Bronchial epithelial cell (primary cell): ENCODE measurements at places on chromosomes 5 and 9.
A peak's percentile ranks its signal among the peaks of the same experiment; 100 is the strongest.

DNA sequence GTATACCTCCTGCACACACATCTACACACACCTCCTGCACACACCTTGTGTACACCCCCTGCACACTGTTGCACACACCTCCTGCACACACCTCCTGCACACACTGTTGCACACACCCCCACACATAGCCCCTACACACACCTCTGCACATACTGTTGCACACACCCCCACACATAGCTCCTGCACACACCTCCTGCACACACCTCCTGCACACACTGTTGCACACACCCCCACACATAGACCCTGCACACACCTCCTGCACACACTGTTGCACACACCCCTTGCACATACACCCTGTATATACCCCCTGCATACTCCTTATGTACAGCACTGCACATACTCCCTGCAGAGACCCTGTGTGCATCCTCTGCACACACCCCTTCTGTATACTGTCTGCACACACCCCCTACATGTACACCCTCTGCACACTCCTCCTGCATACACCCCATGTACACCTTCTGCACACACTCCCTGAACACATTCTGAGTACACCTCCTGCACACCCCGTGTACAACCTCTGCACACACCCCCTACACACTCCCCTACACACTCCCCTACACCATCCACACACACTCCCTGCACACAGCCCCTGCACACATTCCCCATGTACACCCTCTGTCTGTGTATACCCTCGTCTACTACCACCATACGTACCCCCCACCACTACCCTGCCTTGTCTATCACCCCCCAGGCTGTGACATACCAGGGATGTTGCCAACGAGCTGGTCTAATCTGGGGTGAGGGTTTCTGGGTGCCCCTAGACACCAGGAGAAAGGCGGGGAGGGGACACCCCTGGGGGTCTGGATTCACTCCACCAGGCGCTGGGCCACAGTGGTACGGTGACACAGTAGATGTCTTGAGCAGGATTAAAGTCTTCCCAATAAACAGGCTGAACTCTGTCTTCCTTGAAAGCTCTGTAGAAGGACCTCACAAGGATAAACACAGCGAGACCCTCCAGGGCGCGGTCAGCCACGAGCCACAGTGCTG lies 1.1 kb upstream of the CEP72 start:
- DNase-seq = no peak

- peak; percentile 87 for DNase-seq
Observed at GRCh38 chr5:3310541-3311261, 284.9 kb upstream of the IRX1 start.

GRCh38 chr5:143316844-143317631 lies 86.4 kb downstream of the NR3C1 start:
- no peak for DNase-seq

DNA sequence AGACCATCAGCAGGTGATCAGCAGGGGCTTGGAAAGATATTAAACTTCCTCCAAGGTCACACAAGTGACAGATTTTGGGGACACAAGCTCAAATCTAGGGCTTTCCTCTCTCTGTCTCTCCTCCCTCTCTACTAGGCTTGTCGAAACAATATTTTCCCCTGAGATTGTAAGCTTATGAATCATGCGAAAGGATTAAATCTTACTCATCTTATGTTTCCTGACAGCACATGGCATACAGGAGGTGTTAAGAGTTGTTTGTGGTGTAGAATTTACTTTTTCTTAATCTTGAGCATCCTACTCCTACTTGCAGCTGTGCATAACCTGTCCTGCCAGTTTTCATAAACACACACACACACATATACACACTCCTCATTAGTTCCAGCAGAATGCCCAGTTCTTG lies 186.3 kb downstream of the MARCHF11 start:
- peak; percentile 98 for DNase-seq

GRCh38 chr9:114782586-114782985 lies 23.3 kb downstream of the TNFSF15 start:
- DNase-seq = no peak

- DNase-seq = no peak
Observed at GRCh38 chr5:13211064-13211463, 733.4 kb downstream of the DNAH5 start.

DNA sequence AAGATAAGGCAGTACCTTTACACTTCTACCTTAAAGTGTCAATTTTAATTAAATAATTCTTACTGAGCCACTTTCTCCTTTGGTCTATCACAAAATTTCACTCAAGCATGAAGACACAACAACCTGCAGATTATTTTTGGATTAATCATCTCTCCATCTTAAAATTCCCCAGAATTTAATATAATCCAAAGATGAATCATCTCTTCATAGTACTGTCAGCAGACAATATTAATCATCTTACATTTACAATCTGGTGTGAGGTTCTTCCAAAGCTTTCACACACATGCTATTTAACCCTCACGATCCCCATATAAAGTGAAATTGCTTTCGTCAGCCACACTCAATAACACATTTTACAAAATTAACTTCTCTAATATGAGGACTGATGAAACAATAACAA lies 43.0 kb downstream of the LHFPL2 start:
- DNase-seq = peak; percentile 76

DNA sequence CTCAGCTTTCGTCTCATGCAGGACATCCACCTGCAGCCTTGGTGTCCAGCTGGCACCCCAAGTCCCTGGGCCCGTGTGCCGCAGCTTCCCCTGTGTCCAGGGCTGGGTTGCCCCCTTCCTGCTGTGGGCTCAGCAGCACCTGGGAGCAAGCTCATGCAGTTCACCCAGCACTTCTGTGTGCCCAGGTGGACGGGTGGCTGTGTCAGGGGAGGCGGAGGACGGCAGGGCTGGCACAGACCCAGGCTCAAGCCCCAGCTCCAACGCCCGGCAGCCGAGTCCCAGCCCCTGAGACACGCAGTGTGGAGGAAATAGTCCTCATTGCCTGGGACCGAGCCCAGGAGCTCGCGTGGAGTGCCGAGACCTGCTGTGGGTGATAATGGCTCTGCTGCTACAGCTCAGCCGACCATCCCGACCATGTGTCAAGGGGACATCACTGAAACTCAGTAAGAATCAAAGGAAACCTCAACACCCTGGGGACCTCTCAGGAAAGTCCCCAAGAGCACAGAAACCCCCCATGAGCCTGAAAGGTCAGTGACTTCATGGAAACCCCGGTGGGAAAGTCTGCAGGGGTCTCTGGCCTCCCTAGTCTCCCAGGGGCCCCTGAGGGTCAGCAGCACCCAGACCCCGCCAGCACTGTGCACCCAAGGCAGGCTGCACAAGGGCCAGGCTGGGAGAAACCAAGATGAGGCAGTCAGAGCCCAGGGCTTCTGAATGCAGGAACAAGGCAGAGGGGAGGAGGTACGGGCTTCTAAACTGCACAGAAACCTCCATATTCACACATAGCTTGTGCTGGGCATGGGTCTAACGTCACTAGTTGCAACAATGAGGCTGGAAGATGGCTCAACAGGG lies 38.8 kb downstream of the LPCAT1 start:
- DNase-seq = no peak

GRCh38 chr9:121954477-121955140 lies 138.5 kb downstream of the TTLL11 start:
- no peak for DNase-seq

GRCh38 chr9:18122171-18122570 lies 351.8 kb upstream of the ADAMTSL1 start:
- no peak for DNase-seq

GRCh38 chr9:96304230-96304629 lies 2.3 kb upstream of the HSD17B3 start:
- DNase-seq = no peak

GRCh38 chr9:19895006-19895405 lies 106.2 kb upstream of the SLC24A2 start:
- DNase-seq = peak; percentile 4

DNA sequence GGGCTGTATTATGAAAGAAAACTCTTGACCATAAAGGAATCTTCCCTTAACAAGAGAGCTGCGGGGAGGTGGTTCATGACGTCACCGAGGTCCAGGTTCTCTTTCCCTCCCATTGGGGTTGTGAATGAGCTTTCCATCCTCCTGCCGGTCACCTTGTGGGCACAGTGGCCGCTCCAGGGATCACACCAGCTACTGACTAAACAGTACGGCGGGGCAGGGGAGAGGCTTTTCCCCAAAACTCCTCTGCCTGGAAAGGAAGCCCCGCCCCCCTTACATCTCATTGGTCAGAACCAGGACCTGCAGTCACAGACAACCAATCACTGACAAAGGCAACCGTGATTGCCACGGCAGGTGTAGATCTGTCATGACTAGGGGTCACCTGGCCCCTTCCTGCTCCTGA lies 35.6 kb downstream of the ROR2 start:
- no peak for DNase-seq

GRCh38 chr5:99059685-99060084 lies 130.9 kb upstream of the CHD1 start:
- no peak for DNase-seq

DNA sequence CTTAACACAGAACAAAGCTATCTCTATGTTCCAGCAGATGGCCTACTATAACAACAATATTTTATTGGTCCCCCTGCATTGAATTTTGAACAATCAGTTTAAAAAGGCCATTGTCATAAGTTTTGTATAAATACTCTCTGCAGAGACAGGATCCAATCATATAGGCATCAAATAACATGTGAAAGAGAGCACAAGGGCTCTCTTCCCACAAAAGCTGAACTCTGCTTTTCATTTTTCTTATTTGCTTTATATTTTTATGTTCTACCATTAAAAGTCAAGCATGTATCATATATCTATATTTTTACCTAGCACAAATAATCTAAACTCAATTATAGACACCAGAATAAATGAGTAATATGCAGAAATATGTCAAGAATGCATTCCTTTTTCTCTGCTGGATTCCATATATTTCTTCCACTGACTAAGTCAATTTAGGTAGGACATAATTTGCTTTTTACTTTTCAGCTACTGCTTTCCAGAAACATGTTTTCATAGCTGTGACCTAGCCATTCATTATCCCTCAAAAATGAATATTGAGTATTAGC lies 143.6 kb downstream of the CDH9 start:
- DNase-seq = peak; percentile 6

GRCh38 chr9:92614763-92615461 lies 55.0 kb downstream of the IPPK start:
- DNase-seq = no peak

DNA sequence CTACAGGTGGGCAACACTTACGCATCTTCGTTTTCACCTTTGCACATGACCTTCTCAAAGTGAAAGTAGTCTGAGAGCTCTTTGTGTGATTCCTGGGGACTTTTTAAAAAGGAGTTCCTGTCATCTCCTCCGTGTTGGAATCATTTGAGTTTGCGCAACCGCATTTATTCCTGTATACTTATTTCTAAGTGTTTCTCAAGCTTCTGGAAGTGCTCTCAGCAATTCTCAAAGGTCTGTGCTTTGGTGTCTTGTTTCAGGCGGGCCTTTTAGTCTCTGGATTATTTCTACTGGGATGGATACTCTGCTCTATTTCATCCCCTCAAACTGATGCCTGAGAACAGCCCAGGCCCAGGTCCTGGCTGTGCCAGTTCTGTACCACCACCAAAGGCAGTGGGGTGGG lies 226.5 kb upstream of the TUT7 start:
- no peak for DNase-seq

DNA sequence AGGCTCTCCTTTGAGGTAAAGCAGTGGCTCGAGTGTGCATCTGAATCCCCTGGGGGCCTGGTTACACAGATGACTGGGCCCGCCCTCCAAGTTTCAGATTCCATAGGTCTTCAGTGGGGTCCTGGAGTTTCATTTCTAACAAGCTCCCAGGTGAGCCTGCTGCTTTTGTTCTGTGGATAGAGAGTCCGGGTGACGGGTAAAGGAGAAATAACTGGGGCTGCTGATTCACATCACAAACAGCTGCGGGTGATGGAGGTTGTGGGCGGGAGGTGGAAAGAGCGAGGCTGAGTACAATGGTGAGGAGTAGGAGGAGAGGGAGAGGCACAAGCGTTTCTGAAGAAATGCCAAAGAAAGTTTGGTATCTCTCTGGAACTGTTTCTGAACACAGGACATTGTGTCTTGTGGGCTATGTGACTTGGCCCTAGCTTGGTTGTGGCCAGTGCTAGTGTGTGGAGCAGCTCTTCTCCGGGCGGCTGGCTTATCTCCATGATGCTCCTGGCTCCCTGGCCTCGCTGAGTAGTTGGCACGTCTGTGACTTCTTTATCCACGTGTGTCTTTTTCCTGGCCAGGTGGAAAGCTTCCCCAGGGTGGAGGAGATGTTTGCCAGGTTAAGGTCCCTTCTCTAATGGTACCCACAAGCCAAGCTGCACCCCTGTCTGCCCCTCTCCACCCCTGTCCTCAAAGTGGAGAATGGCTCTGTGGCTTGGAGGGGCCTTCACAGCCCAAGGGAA lies 61.7 kb downstream of the HSPA4 start:
- peak; percentile 48 for DNase-seq

DNA sequence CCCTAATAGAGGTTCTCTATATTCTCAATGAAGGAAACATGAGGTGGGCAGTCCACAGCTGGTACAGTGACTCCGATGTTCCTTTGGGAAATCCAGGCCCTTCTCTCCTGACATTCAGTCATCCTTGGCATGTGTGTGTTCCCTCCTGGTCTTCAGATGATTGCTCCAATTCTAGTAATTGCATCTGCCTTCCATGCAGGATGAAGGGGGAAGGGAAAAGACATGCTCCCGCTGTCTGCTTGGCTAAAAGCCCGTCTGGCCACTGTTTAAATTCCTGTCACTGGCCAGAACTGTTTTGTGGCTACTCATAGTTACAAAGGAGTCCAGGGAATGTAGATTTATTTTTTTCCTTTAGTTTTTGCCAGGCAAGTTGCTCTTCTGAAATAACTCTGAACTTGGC lies 65.0 kb downstream of the MAST4 start:
- no peak for DNase-seq

DNA sequence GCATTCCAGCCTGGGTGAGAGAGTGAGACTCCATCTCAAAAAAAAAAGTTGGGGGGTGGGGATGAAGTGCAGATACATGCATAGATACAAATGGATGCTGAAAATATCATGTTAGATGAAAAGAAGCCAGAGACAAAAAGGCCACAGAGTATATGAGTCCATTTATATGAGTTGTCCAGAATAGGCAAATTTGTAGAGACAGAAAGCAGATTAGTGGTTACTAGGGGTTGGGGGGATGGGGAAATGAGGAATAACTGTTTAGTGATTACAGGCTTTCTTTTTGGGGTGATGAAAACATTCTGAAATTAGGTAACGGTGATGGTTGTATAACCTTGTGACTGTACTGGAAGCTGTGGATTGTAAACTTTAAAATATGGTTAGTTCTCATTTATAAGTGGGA lies 13.8 kb upstream of the LHFPL2 start:
- DNase-seq = no peak

DNA sequence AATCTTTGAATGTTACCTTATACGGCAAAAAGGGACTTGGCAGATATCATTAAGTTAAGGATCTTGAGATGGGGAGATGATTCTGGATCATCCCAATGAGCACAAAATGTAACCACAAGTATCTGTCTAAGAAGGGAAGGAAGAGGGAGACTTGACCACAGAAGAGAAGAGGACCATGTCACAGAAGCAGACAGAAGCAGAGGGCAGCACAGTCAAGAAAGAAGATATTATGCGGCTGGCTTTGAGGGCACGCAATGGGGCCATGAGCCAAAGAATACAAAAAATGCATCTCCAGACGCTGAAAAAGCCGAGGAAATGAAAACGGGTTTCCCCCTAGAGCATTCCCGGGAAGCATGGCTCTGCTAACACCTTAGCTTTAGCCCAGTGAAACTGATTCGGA lies 225.3 kb downstream of the NR2F1-AS1 start:
- no peak for DNase-seq

GRCh38 chr5:74199436-74200210 lies 440.9 kb downstream of the ENC1 start:
- DNase-seq = peak; percentile 76

GRCh38 chr9:25891527-25891926 lies 213.3 kb upstream of the TUSC1 start:
- no peak for DNase-seq

GRCh38 chr9:108434502-108434901 lies 421.3 kb downstream of the ACTL7B start:
- no peak for DNase-seq
